ENCODE measurements at places on chromosomes 7 and 10. TPM values are rescaled to one million over a fixed set of nuclear protein-coding genes. Genes with fewer than 3 reads are reported as not detected.

- H3K27ac ChIP-seq = no peak overlapping the region
- DNase-seq = no peak
- H3K4me3 ChIP-seq = no peak overlapping the region
- H3K27me3 ChIP-seq = no peaks in the 10 kb centered on the region
These were observed 15.6 kb downstream of the ELN start for GRCh38 chr7:74043523-74043951.

- H3K27me3 ChIP-seq = no peaks in the 10 kb centered on the region
- no peaks in the 10 kb centered on the region for H3K4me1 ChIP-seq
- no peak for DNase-seq
- no peaks in the 10 kb centered on the region for H3K36me3 ChIP-seq
- H3K27ac ChIP-seq = no peak overlapping the region
These were observed 16.8 kb downstream of the SMO start for GRCh38 chr7:129205126-129205818.

The CYTH3 gene
- total RNA-seq = 60.8 TPM

The PDZD7 gene
- total RNA-seq = 0.45 TPM

DNA sequence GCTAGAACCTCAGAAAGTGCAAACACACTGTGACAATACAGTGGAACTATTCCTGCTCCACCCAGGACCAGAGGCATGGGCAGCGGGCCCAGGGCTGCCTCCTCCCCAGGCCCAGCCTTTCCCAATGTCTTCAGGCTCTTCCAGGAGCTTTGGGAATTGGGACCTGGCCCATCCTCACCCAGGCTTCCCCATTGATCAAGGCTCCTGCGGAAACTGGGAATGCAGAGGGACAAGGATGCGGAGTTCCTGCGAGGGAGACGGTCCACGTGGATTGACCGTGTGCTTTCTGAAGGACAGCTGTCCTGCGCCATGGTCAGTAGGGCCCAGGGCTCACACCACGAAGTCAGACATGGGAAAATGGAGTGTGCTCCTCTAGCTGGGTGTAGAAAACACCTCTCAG, 56.6 kb downstream of the CSGALNACT2 start:
- no peaks in the 10 kb centered on the region for H3K27me3 ChIP-seq
- H3K27ac ChIP-seq = no peak overlapping the region
- no peak for DNase-seq
- H3K4me3 ChIP-seq = no peak overlapping the region
- H3K4me1 ChIP-seq = no peaks in the 10 kb centered on the region

The RELN gene
- 52.3 TPM for total RNA-seq

The CYP26C1 gene
- 0.20 TPM for total RNA-seq

- H3K4me3 ChIP-seq = no peak overlapping the region
- H3K36me3 ChIP-seq = no peaks in the 10 kb centered on the region
- peaks cover 26% of the 10 kb centered on the region for H3K4me1 ChIP-seq
- peak; percentile 80 for DNase-seq
- no peaks in the 10 kb centered on the region for H3K27me3 ChIP-seq
- H3K27ac ChIP-seq = peak overlapping the region; percentile 63
These were observed 1.5 kb upstream of the PARD3 start for GRCh38 chr10:34816501-34817002.

The H2BK1 gene
- total RNA-seq = not detected

The KBTBD2 gene
- total RNA-seq = 49.8 TPM

DNA sequence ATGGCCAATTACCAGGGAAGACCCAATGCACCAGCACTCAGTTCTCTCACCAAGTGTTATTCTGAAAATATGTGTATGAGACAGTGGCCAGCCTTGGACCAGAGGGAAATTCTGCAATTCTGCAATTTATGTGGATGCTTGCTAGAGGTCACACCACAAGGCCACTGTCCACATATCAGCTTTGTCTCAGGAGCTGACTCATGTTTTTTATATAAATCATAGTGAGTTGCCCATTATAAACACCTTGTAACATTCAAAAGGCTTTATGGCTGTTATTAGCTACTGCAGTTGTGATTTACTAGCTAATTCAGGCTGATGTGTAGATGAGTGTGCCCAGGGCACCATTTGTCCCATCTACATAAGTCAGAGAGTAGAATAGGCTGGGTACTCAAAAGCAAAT, 649.0 kb downstream of the LRMDA start:
- no peak overlapping the region for H3K27ac ChIP-seq
- H3K27me3 ChIP-seq = no peaks in the 10 kb centered on the region
- H3K36me3 ChIP-seq = no peaks in the 10 kb centered on the region
- DNase-seq = no peak
- no peaks in the 10 kb centered on the region for H3K4me1 ChIP-seq

DNA sequence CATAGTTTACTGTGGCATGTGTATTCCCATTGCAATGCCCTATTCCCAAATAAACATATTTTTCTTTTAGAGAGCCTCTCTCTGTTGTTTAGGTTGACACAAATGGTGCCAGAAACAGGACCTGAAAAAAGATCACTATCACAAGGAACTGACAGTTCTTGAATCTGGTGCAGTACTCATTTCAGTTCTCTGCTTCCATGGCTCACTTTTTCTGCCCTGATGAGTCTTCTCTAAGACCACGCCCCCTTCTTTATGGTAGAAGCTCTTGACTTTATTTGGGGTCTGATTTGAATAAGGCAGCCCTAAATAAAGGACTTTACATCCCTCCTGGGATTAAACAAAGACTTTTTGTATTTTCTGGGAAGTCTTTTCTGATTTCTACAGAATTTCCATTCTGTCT, 3.5 kb upstream of the CCDC126 start:
- peaks cover 8% of the 10 kb centered on the region for H3K4me1 ChIP-seq
- H3K4me3 ChIP-seq = no peak overlapping the region
- no peaks in the 10 kb centered on the region for H3K27me3 ChIP-seq
- DNase-seq = no peak

DNA sequence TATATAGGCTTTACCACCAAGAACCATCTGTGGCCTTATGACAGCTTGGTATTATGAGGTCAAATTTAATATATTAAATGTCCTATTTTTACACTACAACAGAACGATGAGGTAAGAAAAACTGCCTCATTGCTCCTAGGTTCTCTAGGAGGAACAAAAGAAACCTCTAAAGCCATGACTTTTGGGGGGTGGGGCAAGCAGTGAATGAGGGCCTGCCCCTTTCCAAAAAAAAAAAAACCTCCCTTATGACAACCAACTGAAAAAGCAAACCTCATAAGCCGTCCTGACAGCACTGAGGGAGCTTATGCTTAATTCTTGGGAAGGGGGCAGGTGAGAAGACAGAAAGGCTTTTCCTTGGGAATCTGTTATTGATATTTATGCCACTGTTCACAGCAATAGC, 116.6 kb downstream of the KMT2E start:
- H3K36me3 ChIP-seq = peaks cover 8% of the 10 kb centered on the region
- DNase-seq = no peak
- no peaks in the 10 kb centered on the region for H3K27me3 ChIP-seq

DNA sequence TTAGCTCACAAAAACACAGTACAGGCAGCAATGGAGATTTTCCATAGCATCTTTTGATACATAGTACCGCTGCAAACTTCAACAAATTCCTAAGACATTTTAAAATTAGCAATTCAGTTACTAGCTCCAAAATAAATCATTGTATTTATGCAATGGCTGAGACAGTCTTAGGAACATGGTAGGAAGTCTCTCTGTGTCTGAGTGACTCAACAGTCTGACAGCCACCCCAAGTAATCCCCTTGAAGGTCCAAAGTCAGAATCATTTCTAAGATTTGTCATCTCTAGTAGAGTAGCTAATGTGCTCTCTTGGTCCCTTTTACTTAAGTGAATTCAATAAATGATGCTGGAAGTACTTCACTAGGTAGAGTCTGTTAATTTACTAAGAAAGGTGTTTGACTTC, 93.8 kb upstream of the NOBOX start:
- no peak for DNase-seq
- H3K4me3 ChIP-seq = no peak overlapping the region
- no peak overlapping the region for H3K27ac ChIP-seq
- H3K4me1 ChIP-seq = no peaks in the 10 kb centered on the region
- H3K27me3 ChIP-seq = no peaks in the 10 kb centered on the region

The AGBL3 gene
- total RNA-seq = 5.0 TPM

DNA sequence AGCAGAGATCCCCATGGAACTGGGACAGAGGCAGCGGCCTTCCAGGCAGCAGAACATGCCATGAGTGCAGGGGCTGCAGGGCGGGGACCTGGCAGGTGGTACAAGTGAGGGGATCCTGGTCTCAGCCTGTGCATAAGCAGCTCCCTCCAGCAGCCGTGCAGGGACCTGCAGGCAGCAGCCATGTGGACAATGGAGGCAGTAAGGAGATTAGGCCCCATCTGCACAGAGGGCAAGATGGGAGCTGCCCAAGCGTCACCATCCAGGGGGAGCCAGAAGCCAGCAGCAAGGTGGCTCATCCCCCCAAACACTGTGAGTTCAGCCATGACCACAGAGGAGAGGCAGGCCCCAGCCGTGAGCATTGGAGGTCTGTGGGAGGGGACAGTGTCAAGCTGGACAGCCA, 3.1 kb downstream of the DDC start:
- H3K4me1 ChIP-seq = no peaks in the 10 kb centered on the region
- no peaks in the 10 kb centered on the region for H3K27me3 ChIP-seq
- no peak for DNase-seq
- H3K4me3 ChIP-seq = no peak overlapping the region

The UNCX gene
- not detected for total RNA-seq

DNA sequence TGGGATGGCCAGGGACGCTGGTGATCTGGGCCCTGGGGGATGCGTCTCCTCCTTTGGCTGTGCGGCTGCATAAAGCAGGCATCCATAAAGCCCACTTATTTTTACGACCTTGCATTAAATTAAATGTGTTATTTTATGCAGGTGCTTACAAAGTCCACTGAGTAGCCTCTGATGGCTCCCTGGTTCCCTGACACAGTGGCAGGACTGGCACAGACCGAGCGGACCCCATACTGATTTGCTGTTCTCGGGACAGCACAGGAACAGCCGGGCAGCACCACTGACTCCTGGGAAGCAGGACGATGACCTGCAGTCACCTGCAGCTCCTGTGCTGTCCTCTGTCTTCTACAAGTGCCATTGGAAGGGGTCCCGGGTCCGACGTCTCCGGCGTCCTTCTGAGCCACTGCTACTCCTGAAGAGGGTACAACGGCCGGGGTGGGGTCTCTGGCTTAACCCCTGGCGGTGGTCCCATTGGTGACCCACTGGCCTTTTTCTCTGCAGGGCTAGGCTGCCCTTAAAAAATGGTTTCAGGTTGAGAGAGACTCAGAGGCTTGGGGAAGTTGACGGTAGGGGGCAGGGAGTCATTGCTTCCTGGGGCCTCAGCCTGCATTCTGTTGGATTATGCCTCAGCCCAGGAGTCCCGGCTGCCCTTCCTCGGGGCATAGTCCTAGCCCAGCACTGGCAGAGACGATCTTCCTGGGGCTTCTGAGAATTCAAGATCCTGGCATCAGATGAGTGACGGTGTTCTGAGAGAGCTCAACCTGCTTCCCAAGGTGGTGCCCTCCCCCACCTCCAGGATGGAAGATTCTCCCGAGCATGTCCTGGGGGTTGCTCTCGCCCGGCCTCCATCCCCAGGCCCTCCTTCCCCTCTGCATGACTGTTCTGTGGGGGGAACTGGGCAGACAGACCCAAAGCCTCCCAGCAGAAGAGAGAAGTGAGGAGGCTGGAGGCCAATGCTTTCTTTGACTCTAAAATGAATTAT, 330.1 kb downstream of the ADARB2 start:
- no peak overlapping the region for H3K4me3 ChIP-seq
- H3K36me3 ChIP-seq = no peaks in the 10 kb centered on the region
- H3K27me3 ChIP-seq = no peaks in the 10 kb centered on the region
- DNase-seq = no peak
- H3K27ac ChIP-seq = no peak overlapping the region

- no peak overlapping the region for H3K4me3 ChIP-seq
- H3K27ac ChIP-seq = no peak overlapping the region
- H3K4me1 ChIP-seq = no peaks in the 10 kb centered on the region
- no peak for DNase-seq
- H3K36me3 ChIP-seq = peaks cover 12% of the 10 kb centered on the region
These were observed 14.9 kb downstream of the MINPP1 start for GRCh38 chr10:87519582-87519981.

- peak overlapping the region; percentile 57 for H3K27ac ChIP-seq
- no peaks in the 10 kb centered on the region for H3K27me3 ChIP-seq
- H3K4me1 ChIP-seq = peaks cover 56% of the 10 kb centered on the region
- H3K36me3 ChIP-seq = no peaks in the 10 kb centered on the region
These were observed 158.9 kb upstream of the AGR3 start for GRCh38 chr7:17040716-17041115.

DNA sequence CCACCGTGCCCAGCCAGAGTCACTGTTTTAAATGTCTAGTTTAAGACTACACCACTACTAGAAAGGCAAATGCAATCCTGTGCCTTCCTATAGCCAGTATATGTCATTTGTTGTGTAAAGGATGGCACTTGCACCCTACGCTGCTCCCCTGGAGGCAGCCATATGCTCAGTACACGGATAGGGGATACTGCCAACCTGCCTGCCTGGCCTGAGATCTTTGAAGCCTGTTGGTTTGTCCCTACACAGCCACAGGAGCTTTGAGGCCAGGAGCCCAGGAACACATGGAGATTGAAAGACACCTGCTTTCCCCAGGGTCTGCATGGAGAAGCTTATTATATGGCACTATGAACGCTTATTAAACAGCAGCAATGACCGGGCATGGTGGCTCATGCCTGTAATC, 2.3 kb upstream of the SCRN1 start:
- H3K36me3 ChIP-seq = no peaks in the 10 kb centered on the region
- peaks cover 10% of the 10 kb centered on the region for H3K4me1 ChIP-seq
- no peaks in the 10 kb centered on the region for H3K27me3 ChIP-seq
- no peak overlapping the region for H3K27ac ChIP-seq
- DNase-seq = no peak

DNA sequence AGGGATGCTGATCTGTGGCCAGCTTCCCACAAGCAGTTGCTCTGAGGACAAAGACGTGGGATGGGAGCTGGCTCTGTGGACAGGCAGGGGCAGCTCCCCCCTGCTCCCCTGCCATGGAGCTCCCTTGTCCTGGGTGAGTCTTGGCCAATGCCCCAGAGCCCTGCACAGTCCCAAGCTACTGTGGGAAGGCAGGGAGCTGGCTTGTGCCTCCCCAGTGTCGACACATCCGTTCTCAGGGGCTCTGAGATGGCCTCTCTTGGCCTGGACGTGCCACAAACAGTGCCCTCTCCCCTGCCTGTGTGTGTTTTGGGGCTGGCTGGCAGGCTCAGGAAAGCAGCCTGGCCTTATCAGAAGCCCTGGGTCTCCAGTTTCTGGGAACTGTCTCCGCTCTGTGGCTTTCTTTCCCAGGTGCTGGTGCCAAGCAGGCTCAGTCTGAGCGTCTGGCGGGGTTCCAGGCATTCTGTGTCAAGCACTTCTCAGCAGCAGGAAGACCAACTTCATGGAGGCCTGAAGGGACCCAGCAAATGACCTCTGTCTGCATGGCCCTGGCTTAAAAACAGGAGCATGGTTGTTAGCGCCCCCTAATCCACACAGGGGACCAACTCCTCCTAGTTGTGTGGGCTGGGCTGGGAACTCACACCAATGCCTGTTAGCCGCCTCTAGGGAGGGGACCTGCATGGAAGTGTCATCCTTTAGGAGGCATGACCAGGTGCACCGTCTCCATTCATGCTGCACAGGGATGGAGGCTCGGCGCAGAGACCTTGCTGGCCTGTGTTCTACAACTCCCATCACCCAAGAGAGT, 375.2 kb downstream of the RPS24 start:
- no peak overlapping the region for H3K4me3 ChIP-seq
- peak overlapping the region; percentile 86 for H3K27ac ChIP-seq
- peaks cover 23% of the 10 kb centered on the region for H3K4me1 ChIP-seq
- no peaks in the 10 kb centered on the region for H3K27me3 ChIP-seq
- no peaks in the 10 kb centered on the region for H3K36me3 ChIP-seq
- DNase-seq = peak; percentile 98

All from thyroid gland (tissue), 4 donors.